GM13976 (cell line): ENCODE measurements at places on chromosomes 1 and 21.

DNA sequence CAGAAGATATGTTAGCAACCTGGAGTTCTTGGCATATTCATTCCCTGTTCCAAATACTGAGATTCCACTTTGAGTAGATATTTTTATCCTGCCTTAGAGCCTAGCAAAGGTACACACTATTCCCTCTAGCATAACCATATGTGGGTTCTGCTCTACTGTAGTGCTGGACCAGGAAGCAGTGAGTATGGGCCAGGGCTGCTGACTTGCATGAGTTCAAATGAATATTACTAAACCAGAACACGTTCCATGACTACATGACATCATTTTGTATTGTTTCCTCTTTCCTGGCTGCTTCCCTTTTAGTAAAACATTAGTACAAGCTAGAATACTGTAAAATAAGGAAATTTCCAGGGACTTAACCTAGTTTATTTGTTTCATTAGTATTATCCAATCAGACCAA is 41.1 kb downstream of the TNFSF18 start:
- DNase-seq: no peak

- peak; percentile 54 for DNase-seq
These were observed 26.6 kb downstream of the AK4 start for GRCh38 chr1:65174585-65174984.

- DNase-seq: no peak
These were observed 16.4 kb downstream of the PPP2R5A start for GRCh38 chr1:212301580-212301979.

GRCh38 chr21:43325968-43326715 is 100.8 kb downstream of the SIK1 start:
- DNase-seq: no peak

DNA sequence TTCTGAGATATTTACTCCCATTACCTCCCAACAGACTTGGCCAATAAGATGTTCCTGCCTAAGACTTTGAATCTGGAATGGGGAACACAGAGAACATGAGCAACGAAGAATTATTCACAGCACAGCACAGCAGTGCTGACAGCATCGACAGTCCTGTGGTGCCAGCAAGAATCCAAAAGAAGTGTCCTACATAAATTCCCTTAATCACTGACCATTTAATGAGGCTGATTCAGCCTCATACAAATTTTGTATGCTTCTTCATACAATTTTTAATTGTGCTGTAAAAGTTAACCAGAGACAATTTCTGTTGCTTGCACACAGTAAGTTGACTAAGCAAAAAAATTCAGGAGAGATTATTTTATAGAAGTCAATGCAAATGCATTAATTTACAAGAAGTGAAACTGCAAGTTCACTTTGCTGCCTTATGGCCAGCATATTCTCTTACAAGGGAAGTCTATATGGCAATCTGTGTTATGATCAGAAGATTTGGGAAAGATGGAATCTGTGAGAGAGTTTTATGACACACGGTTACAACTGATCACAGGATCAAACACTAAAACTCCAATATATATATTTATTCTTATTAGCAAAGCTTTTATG is 855.9 kb downstream of the LTN1 start:
- DNase-seq: no peak

- peak; percentile 61 for DNase-seq
These were observed 130.3 kb upstream of the DPYD start for GRCh38 chr1:98051065-98051675.
